ENCODE measurements at places on chromosomes 4 and X.

- no peak for DNase-seq
Observed at GRCh38 chr4:123043013-123043412, 120.6 kb upstream of the NUDT6 start.

GRCh38 chr4:113968473-113968872, 11.0 kb downstream of the ARSJ start:
- DNase-seq = no peak

- DNase-seq = no peak
Observed at GRCh38 chr4:174553828-174554227, 31.5 kb upstream of the HPGD start.

GRCh38 chr4:145736241-145736831, 56.4 kb downstream of the C4orf51 start:
- no peak for DNase-seq

GRCh38 chrX:65688403-65688871, 21.0 kb downstream of the MSN start:
- no peak for DNase-seq

GRCh38 chr4:11441194-11441556, 12.5 kb upstream of the HS3ST1 start:
- DNase-seq = no peak

GRCh38 chr4:4843635-4844291, 15.7 kb upstream of the MSX1 start:
- no peak for DNase-seq

DNA sequence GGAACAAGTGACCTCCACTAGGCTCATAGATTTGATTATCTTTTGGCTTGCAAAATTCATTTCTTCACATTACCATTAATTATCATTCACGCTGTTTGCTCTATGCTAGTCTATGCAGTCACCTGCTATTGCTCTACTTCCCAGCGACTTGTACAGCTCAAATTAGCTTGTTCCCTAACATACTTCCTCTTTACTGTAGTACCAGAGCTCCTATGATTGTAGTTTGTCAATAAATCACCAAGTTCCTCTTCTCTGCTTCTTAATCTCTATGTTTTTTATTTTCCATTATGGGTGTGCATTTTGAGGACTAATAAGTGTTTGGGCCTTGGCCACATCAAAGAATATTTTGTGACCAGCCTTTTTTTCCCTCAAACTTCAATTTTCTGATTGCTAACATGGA, 6.2 kb upstream of the GSPT2 start:
- DNase-seq = no peak

DNA sequence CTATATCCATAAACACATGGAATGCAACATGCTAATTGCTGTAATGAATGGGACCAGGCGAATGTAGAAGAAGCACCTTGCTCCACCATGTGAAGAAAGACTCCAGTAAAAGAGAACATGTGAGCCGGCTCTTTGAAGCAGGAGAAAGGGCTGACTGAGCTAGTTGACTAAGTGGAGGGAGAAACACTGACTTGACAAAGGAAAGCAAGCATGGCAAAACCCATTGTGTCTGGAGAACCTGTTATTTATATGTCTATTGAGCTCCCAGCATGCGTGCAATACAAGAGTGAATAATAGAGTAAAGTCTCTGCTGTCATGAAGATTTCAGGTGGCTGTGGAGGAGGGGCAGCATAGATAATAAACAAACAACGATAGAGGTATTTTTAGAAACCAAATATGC, 559.9 kb downstream of the RAB28 start:
- no peak for DNase-seq

GRCh38 chr4:177220376-177220775, 89.3 kb upstream of the NEIL3 start:
- DNase-seq = no peak

DNA sequence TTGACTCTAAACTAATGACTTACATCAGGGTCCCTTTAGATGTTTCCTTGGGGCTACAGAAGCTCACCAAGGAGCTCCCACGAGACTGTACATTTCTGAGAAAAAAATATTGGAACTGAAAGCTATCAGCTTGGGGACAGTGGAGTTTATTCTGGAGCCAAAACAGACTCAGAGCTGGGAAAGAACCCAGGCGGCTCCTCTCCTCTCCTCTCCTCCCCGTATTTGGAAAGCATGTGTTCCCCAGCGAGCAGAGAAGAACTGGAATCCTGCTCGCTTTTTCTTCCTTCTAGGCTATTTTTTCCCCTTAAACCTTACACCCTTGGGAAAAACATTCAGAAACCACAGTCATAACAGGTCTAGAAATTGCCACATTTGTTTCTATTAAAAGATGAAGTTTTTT, 4.3 kb upstream of the MAP7D3 start:
- DNase-seq = no peak

GRCh38 chr4:152925851-152926250, 10.3 kb upstream of the FHDC1 start:
- no peak for DNase-seq

DNA sequence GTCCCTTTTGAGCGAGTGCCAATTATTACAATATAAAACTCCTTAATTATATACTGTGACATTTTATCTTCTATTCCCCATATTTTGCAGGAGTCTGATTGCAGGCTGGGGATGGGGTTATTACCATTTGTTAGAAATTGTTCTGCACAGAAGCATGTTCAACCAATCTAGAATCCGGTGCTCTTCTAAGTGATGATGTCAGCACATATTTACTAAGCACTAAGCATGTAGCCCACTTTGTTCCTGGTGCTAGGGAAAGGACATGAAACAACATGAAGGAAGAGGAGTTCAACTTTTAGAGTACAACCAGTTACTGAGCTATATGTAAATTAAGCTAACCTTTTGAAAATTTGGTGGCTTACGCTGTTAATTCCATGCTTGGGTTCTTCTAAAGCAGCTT, 52.8 kb upstream of the IL1RAPL2 start:
- no peak for DNase-seq

DNA sequence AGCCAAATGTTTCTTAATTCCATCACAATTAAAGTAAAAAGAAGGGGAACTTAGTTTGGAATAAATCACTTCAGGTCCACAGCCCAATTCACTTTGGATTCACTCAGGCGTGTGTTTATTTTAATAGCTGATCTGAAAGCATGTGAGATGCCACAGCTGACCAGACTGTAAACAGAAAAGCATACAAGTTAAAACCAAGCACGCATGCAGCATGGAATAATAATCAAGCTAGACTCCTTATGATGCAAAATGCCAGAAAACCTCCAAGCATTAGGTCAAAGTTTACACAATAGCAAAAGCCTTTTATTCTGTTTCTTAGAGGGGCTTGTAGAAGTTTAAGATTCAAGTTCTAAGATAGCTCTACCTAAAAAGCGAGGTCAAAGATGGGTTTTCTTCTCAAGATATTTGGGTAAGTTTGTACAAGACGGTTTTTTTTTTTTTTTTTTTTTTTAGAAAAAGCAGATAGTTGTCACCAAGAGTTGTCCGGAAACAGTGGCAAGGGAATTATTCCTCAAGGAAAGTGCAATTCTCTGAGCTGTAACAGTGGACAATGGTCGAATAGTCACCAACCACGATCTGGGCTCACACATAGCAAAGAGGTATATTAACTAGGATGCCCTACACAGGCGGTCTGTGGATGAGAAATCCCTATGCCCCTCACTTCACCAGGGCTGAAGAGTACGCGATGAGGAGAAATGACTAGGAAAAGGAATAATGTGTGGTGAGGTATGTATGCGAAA, 763 bp upstream of the PRRG1 start:
- DNase-seq = no peak

GRCh38 chrX:130262231-130262630, 6.5 kb downstream of the ZNF280C start:
- no peak for DNase-seq

- DNase-seq = no peak
Observed at GRCh38 chrX:1325515-1326116, 11.0 kb upstream of the IL3RA start.

DNA sequence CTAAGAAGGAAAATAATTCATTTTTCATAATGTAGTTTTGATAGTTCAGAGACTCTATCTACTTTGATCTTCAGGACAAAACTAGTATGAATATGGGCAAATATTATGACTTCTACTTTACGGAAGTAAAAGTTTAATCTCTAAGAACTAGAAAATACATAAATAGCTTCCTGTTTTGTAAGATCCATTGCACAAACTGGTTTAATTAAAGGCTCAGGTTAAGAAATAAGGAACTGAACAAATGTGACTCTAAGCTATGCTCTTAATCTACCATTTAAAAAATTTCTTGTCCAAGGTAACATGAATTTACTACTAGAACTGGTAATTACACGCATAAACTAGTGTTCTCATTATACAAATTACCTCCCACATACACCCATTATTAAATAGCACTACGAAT, 360.6 kb downstream of the INPP4B start:
- DNase-seq = no peak

- DNase-seq = no peak
Observed at GRCh38 chrX:40298572-40299479, 201.1 kb upstream of the BCOR start.

DNA sequence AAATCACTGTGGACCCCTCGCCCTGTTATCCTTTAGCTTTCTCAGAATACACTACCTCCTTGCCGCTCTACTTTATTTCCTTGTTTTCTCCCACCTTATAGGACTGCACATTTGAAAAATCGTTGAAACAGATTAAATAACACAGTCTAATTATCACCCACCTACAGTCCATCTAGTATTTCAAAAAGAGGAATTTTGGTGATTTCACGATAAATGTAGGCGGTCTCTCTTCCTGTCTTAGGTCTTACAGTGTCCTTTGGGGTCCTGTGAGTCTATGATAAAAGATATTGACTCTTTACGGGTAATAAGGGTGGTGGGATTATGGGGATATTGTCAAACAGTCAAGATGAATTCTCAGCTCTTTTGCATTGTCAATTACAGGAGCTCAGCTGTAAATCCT, 2.4 kb upstream of the TBL1X start:
- DNase-seq = no peak

- no peak for DNase-seq
Observed at GRCh38 chr4:70651864-70652506, 14.3 kb downstream of the JCHAIN start.

DNA sequence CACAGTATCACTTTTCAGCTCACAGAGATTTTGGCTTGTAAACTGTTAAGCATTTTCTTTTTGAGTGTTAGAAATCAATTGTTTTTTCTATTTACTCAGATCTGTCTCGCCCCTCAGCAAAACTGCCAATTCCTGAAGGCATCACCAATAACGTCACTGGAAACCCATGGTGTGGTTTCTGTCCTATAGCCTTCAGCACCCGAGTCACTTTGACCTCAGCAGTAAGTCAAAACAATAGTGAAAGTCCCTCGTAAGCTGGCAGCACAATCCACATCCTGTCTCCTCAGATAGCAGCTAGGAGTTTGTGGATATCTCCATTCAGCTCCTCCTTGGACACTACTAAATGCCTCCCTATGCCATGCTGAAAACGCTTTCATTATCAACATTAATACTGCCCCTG, 1787.4 kb upstream of the ADGRL3 start:
- no peak for DNase-seq

- no peak for DNase-seq
Observed at GRCh38 chr4:12041828-12042227, 613.1 kb upstream of the HS3ST1 start.

DNA sequence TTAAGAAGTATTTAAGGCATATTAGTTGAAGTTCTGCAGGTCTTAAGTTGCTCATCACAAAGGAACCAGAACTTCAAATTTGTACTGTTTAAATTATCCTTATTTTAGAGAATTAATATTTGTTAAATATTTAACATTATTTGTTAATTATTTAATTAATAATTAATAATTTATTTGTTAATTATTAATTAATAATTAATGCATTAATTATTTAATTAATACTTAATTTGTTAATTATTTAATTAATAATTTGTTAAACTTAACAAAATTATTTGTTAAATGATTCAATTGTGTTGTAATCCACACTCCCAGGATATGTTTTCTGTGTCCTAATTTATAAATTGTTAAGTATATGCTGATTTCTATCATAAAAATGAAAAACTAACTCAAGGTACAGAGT, 129.4 kb downstream of the GLRA3 start:
- DNase-seq = no peak

DNA sequence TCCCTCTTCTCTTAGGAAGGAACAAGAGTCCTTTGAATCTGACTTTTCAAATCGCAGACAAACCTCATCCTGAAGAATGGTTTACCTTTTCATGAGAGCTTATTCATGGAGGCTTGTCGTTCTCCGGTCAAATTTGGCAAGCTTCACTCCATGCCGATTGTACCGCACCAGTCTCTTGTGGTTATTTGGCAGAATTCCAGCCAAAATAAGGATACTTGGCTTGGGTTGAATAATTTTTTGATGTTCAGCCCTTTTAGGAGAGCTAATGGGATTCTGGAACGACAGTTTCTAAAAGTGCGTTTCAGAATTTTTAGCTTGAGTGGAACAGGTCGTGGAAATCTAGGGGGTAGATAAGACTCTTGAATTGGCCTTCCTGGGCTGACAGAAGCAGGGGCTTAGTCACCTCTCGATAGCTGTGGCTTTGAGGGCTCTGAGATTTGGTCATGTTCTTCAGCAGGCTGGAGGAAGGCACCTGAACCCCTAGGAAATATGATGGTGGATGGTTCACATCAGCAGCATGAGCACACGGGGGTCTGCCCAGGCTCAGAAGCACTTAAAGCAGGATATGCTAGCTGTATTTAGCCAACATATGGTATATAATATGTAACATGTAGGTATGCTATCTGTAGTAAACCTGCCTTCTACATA, 1.5 kb downstream of the KLHL2 start:
- DNase-seq = peak; percentile 9

All from activated CD4-positive, alpha-beta T cell treated with anti-CD3 and anti-CD28 coated beads for 4 hours (primary cell).